ENCODE measurements at places on chromosomes 4 and X.

- DNase-seq, result no peak
These were observed 6.0 kb upstream of the EFNB1 start for GRCh38 chrX:68822641-68823410.

GRCh38 chr4:118284169-118284568 is 68.6 kb downstream of the PRSS12 start:
- no peak for DNase-seq

DNA sequence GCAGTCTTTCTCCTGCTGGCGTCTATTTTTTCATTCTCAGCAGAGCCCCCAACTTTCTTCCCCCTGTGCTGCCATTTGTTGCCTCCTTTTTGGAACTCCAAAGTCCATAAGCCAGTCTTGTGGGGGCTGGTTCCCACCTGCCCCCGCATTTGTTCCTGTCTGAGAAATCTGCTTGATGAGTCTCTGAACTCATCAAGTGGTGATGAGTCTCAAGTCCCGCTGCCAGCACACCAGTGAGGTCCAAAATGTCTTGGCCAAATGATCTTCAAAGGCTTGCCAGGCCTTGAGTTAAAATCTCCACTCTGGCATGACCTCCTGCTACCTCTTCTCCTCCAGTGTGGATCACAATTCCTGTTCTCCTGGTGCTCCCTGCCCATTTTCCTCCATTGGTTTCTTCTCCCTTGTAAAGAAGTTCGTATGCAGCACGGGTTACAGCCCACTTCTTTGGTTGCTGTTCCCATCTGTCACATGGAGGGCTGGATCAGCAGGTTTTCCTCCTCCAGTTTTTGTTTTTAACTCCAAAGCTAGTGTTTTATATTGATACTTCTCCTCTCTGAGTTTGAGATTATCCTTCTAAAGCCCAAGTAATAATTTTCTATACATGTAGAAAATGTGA is 72.7 kb upstream of the LIMCH1 start:
- DNase-seq, result no peak

DNA sequence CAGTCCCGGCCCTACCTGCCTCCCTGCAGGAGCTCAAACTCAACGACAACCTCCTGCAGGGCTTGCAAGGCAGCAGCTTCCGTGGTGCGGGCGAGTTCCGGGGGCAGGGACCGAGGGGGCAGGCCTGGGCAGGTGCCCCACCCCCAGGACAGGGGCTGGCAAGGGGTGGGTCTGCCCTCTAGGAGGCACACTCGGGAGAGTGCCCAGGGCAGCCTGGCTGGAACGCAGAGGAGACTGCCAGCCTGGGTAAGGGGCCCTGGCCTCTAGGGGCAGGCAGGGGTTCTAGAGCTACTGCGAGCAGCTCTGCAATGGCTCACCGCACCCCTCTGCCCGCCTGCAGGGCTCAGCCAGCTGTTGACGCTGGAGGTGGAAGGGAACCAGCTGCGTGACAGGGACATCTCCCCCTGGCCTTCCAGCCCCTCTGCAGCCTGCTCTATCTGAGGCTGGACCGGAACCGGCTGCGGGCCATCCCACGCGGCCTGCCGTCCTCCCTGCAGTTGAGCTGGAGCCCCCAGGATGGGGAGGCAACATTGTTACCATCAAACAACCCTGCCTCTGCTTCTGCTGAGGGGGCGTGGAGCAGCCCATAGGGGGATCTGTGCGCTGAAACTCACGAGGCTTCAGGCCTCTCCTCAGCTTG is 12.1 kb upstream of the HAUS7 start:
- DNase-seq, result no peak

GRCh38 chr4:15488136-15488535 is 18.5 kb downstream of the CC2D2A start:
- DNase-seq, result no peak

DNA sequence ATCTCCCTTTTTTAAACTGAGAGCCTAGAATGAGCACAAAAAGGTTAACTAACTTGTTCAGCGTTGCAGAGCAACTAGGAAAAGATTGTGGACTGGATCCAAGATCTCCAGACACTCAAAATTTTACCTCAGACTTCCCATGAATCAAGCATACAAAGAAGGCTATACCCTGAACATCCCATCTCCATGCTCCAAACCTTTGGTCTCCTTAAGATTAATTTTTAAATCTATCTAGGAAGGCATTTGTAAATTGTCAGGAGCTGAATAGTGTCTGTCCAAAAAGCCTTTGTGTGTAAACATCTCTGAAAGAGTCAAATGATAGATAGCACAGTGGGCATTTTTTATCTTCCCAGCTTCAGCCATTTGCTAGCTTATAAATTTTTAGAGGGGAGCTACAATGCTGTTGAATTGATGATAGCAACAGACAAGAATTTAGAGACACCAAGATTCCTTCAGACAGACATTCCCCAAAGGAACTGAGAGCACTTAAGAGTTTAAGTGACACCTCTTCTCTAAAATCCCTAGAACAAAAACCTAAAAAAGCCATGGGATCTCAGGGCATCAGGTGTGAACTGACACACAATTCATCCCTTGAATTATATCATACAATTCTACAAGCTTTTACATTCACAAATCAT is 480.8 kb upstream of the FAM241A start:
- no peak for DNase-seq

DNA sequence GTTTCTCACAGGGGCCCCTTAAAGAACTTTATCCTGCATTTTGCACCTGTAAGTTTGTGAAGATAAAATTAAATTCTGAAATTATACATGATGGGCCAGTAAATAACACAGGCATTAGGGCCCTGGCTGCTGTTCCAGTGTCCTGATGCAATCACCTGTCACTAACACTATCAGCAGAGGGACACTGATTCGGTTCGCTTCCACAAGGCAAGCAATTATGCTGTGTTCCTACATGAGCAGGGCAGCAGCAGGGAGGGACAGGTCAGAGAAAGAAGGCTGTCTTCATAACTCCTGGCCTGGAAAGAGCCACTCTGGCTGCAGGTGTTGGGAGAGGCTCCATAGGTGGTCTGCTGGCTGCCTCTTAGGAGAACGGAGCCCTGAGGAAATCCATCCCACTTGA is 487.3 kb downstream of the MID1IP1 start:
- DNase-seq, result no peak

DNA sequence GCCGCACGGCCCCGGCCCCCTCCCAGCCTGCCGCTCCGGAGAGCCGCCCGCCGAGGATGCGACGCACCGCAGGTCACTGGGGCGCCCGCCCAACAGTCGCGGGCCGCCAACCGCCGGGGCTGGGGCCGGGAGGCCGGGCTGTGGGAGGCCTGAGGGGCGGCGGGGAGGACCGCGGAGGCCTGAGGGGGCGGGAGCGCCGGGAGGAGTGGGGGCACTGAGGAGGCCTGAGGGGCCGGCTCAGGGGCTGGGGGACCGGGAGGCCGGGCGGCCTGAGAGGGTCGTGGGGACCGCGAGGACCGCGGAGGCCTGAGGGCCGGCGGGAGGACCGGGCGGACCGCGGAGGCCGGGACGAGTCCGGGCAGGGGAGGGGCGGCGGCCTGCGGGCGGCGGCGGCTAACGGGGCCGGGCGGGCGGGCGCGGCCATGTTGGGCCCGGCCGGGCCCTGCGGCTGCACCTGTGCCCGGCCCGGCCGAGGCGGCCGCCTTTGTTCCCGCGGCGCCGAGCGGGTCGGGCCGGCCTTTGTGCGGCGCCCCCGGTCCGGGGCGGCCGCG is 353 bp downstream of the NSD2 start:
- no peak for DNase-seq

DNA sequence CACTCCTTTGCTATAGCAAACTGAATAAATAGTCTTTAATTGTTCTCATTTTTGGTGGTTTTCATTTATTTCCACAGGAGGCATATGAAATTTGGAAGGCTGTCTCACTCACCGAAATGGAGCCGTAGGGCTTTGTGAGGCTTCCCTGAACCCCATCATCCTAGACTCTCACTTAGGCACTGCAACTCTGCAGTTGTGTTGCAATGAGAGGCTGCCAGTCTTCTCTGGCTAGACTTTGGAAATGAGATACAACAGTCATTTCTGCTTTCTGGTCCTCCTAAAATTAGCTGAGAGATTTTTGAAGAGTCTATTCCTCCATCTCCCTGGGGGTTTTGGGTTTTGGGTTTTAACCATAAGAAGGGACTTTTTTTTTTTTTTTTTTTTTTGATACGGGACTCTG is 146.5 kb downstream of the SH3BGRL start:
- no peak for DNase-seq

DNA sequence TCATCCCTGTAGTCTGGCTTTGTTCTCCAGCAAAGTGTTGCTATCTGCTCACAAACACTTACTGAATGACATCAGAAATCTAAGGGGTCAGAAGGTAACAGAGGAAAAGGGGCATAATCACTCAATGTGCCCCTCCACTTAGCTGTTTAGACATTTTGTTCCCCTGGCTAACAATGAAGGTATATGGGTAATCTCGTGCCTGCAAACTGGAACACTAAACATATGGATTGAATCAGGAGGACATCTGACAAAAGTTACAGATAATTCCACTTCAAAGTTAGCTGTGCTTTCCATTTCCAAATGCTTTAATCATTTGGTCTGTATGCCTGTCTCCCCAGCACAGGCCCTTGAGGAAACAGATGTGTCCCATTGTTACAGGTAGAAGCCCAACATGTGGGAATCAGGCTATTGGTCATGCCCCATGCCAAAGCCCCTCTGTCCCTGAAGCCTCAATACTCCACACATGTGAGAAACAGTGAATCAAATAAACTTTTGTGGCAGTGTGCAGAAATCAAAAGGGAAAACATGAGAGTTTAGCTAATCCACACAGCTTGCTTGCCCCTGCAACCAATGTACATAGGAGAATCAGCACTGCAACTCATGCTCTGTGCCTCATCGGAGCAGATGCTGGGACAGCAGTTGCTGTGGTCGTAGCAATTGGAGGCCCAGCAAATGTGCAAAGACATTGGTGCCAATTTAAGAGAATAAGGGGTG is 111.7 kb downstream of the RNF150 start:
- DNase-seq, result no peak
